Hippocampal formation (tissue), 2 donors: ENCODE measurements at places on chromosomes 12 and 14.

- DNase-seq: no peak
Measured at GRCh38 chr14:33309106-33309505, 370.4 kb downstream of the NPAS3 start.

DNA sequence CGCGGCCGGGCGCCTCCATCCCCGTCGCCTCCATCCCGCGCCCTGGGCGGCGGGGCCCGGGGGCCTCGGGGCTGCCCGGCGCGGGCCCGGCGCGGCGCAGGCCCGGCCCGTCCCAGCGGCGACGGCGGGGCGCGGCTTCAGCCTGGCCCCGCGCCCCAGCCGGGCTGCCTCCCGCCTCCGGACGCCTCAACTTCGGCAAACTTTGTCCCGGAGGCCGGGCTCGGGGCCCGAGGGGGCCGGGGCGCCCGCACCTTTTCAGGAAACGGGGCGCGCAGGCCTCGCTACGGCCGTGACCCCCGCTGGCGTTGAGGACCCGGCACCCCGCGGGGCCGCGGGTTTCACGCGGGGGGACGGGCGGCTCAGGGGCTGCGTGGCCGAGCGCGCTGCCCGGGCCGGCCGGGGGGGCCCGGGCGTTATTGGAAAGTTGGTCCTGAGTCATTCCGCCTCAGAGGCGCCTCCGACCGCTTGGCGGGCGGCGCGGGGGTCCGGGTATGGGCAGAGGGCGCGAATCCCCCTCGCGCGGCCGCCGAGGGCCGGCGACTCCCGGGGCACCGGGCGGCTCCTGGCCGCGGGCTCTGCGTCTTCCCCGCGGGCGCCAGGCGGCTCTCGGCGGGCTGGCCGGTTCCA is 575 bp downstream of the TRAF3 start:
- DNase-seq: no peak

DNA sequence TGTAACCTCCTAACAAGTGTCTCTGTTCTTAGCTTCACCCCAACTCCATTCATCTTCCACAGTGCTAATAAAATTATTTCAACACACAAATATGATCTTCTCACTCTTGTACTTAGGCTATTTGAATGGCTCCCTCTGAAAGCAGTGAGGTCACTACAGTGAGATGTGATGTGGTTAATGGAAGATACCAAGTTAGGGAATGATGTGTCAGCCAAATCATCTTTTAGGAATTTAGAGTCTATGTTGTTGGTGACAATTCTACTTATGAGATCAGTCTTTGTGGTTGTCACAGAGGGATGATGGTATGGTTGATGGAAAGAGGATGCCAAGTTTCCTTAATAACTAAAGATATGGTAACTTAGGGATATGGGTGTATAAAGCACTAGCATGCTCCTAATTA is 57.6 kb downstream of the POLR3B start:
- no peak for DNase-seq

- DNase-seq: no peak
Measured at GRCh38 chr12:125132698-125133400, 67.6 kb downstream of the AACS start.

GRCh38 chr12:114799574-114800487 is 115.9 kb upstream of the TBX3 start:
- DNase-seq: no peak

DNA sequence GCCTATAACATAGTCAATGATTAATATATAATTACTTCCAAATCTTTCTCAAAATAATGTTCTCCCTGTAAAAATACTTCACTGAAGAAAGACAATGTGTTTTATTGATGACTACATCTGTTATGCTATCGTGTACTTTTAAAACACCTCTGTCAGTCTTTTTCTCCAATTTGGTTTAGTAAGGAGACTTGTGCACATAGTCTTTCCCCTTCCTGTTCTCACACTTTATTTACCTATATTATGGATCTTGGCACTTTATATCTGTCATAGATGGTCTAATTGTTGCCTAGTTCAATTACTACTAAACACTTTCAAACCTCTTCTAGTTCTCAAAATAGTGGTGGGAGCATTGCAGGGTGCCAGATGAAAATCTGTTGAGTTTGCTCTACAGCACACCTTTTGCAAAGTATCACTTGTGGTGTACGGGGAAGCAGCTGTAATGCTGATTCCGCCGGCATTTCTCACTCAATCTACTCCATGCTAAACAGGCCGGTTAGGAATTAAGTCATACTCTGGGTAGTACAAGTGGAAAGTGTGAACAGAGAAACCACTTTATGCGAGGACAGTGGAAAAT is 1.1 kb upstream of the INSM2 start:
- DNase-seq: no peak
